Lung (tissue), 17 donors: ENCODE measurements at places on chromosomes 2 and 18. TPM values are rescaled to one million over a fixed set of nuclear protein-coding genes. Genes with fewer than 3 reads are reported as not detected.

DNA sequence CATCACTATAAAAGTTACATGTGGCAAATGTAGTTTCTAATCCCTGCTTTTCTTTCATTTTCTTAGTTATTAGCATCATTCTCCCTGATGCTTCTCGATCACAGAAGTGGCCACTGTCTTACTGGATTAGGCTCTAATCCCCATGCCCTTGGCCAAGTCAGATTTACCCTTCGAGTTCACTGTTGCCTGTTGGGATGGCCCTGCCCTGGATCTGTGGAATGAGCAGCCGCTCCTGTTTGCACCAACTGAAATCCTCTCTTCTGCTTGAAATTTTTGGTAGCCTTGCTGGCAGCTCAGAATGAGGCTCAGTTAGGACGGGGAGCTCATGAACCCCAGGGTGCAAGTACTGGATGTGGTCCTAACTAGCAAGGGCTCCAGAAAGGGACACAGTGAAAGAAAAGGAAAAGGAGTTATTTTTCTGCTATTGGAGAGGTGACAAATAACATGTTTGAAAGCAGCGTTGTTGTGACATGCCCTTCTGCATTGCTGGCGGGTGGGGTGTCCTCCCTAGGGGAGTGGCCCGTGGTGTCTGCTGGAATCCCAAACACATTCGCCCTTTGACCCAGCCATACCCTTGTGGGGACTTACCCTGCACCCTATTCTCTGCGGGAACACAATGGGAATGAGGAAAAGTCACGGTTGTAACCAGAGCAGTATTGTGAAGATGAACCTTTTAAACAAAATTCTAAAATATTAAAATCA lies 34.5 kb downstream of the RBFA start:
- no peak overlapping the region for H3K4me3 ChIP-seq
- H3K4me1 ChIP-seq = no peaks in the 10 kb centered on the region
- DNase-seq = no peak
- H3K27me3 ChIP-seq = no peaks in the 10 kb centered on the region
- H3K36me3 ChIP-seq = no peaks in the 10 kb centered on the region

DNA sequence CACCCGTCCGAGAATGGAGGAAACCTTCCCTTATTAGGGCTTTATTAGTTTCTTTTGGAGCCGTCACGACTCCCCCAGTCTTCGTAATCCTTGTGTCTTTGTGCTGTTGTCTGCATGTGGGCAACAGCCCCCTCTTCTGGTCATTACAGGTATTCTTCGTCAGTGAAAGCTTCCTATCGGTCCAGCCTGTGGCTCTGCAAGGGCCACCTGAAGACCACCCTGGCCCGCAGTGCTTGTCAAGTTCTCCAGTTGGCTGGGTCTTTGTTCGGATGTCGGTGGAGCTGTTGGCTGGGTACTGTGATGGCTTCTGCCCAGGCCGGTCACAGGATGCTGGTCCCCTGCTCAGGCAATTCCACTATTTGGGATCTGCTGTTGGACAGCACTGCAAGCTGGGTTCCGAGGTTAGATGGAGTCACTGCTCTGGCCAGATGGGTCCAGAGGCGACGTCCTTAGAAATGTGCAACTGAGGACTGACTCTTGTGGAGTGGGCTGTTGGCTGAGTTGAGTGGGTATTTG lies 19.2 kb downstream of the E2F6 start:
- peaks cover 27% of the 10 kb centered on the region for H3K36me3 ChIP-seq
- no peaks in the 10 kb centered on the region for H3K27me3 ChIP-seq
- H3K4me1 ChIP-seq = no peaks in the 10 kb centered on the region

- H3K27me3 ChIP-seq = peaks cover 39% of the 10 kb centered on the region
- peaks cover 4% of the 10 kb centered on the region for H3K4me1 ChIP-seq
- H3K36me3 ChIP-seq = no peaks in the 10 kb centered on the region
- H3K27ac ChIP-seq = no peak within 1 kb of the TSS
Observed at GRCh38 chr2:27118525-27119329, at the start of gene CGREF1. Gene CGREF1 (minus strand): TSS chr2:27119128. CDS start chr2:27104366, 14,762 bp downstream.

GRCh38 chr2:11925295-11926066 lies 179.0 kb downstream of the LPIN1 start:
- DNase-seq = no peak
- H3K36me3 ChIP-seq = no peaks in the 10 kb centered on the region
- H3K27ac ChIP-seq = no peak overlapping the region

SKOR2 gene
- total RNA-seq = not detected

- H3K27me3 ChIP-seq = no peaks in the 10 kb centered on the region
- H3K36me3 ChIP-seq = no peaks in the 10 kb centered on the region
Observed at GRCh38 chr2:209189893-209190292, 234.0 kb upstream of the MAP2 start.
